ENCODE measurements at places on chromosomes 4 and X.

DNA sequence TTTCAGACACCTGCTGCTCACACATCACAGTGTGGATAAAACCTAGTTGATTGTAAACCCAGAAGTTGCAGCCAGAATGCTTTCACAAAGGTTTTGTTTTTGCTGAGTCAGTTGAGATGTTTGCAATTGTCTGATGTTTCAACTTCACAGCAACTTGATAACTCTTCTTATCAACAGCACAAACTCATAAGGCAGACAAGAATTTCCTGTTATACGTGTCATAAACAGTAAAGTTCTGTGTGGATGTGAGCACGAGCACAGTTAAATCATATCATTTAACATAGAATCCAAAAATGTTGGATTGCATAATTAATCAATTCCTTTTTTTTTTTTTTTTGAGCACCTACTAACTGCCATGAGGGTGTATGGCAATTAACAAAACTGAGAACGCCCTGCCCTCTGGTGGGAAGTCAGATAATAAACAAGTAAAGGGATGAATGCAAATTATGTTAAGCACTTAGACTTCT lies 512.2 kb downstream of the PDHA2 start:
- DNase-seq, result no peak

DNA sequence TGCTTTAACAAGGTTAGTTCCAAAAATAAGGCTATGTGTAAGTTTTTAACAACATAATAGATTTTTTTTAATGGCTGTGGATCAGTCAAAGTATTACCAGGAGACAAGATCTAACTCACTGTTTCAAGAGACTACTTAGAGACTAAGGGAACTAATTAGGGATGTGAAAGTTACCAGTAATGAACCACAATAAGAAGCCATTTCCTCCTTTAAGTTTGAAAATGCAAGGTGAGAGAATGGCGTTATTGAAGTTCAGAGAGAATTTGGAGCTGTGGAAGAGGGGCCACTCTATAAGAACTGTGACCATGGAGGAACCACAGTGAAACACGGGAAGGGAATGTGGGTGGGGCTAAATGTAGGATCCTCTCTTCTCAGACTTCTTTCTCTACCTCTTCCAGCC lies 624.2 kb downstream of the GLUD2 start:
- no peak for DNase-seq

DNA sequence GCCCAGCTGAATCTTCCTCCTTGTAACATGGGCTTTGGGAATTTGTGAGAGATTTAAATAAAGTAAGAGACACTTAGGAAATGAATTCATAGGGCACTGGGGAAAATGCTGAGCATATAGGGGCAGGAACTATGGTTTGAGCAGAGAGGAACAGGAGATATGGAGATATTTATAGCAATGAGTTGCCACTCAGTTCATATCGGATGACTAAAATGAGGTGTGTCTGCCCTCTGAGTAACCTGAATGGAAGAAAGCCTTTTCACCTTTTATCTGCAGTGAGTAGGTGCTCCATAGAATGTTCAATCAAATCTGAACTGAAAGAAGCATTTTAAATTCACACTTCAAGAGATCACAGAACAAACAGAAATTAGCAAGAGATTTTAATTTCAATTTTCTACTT lies 105.7 kb downstream of the CEP44 start:
- DNase-seq, result no peak

DNA sequence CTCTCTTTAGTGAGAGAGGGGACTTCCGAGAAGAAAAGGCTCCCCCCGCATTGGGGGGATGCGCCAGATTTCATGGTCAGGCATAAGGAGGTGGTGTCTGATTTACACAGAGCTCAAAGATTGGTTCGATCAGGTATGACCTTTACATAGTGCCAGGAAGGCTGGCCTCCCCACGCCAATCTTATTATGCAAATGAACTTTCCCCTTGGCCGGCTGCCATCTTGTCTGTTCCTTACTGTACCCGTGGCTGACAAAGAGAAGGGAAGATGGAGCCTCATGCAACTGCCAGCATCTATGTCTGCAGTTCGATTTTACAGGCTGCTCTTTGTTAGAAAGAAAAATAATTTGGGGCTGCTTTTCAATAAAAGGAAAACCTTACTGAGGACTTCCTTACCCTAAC lies 197.2 kb downstream of the GPM6A start:
- DNase-seq, result no peak

DNA sequence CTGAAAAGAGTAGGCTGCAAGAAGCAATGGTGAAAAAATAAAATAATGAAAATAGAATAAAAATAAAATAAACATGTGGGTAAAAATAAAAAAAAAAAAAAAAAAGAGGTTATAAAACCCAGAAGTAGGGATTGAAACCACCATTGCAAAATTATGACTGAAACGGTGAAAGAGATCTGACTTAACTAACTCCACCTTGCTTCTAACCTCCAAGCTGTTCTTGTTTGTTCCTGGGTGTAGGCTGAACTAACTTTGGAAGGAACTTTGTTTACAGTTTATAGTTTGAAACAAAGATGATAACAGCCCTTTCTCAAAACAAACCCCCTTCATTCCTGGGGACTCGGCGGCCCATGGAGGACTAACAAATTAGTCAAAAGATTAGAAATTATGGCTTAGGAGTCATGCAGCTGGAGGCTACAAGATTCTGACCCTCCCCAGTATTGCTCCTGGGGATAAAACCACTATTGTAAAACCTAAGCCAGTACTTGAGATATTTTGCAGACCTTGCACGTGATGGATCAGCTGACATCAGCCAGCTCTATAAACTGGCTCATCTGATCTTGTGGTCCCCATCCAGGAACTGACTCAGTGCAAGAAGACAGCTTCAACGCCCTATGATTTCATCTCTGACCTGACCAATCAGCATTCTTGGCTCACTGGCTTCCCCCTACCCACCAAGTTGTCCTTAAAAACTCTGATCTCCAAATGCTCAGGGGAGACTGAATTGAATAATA lies 30.4 kb downstream of the DDX60L start:
- no peak for DNase-seq

DNA sequence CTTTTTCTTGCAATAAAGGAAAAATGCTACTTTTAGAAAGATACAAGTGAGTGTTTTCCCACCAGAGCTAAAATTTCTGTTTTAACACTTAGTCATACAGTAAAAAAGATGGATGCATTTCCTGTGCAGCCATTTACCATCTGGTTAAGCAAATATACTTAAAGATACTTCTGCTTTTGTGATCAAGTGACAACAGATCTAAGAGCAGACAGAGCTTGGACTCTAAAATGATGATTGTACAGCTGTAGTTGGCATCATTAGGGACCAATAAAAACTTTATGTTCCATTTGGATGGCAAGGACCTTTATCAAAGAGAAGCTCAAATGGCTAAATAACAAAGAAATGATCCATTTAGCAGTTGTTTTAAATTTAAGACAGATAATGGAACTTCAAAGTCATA lies 270.8 kb downstream of the FSTL5 start:
- no peak for DNase-seq

DNA sequence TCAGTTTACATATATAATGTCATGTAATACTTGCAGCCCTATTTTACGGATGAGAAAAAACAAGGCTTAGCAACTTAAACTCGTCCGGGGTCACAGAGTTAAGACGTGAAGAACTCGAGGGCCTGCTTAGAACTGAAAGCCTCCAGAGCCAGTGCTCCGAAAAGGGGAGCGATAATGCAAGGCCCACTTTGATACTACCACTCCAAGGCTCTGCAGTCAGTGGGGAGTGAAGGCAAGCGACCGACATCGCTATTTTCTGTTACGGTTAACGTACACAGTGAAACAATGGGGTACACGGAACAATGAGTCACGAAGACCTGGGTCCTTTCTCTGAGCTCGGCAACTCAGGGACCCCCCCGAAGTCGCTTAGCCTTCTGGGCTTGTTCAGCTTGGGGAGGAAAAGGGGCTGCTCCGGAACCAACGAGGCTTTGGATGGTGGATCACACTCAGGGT lies 965 bp downstream of the PPA2 start:
- DNase-seq, result no peak

- no peak for DNase-seq
Observed at GRCh38 chr4:21184788-21185187, 484.5 kb downstream of the PACRGL start.

GRCh38 chr4:68536375-68536774 lies 39.7 kb downstream of the UGT2B17 start:
- DNase-seq, result no peak

DNA sequence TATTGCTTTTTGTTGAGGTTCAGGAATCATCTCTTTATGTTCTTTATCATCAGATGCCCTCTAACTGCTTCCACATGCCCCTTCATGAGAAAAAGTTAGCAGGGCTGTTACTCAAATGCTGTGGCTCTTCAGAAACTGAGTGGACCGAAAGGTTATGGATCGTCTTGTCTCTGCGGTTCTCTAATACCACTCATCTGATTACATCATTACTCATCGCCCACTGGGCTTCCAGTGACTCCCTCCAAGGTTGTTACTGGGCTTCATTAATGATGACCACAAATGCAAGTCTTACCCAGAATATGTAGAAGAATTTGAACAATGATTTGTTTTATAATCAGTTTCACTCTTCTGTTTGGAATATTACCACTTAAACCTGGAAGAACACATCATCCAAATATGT lies 67.7 kb downstream of the RWDD4 start:
- no peak for DNase-seq

Measured in NCI-H2171 treated with DMSO at 0.1 percent for 48 hours (cell line).